ENCODE measurements at places on chromosomes 13 and 19.

GRCh38 chr19:49844138-49845095, 6.5 kb upstream of the PTOV1 start:
- DNase-seq = no peak

GRCh38 chr19:51094696-51095279, 12.1 kb upstream of the KLK14 start:
- no peak for DNase-seq

GRCh38 chr13:29786698-29787097, 63.7 kb downstream of the UBL3 start:
- DNase-seq = no peak

GRCh38 chr13:54034047-54034446, 1005.4 kb downstream of the OLFM4 start:
- DNase-seq = no peak

DNA sequence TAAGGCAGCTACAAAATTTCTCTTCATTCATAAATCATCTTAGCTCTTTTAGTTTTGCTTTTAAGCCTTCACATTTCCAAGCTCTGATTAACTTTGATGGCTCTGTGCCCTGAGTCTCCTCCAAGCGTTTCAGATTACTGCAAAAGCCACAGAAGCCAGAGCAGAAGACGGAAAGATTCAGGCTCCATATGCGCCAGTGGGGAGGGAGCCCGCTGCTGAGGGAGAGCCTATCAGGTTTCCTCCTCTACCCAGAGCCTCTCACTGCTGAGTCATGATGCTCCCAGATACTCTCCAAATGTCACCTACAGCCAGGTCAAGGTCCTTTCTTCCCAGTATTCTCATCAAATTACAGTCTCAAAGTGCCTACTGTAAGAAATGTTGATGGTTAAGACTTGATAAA, 193.6 kb downstream of the RAP2A start:
- DNase-seq = no peak
